ENCODE measurements at places on chromosomes 11 and 22.

- no peak for DNase-seq
Observed at GRCh38 chr11:4203603-4204360, 109.2 kb downstream of the RRM1 start.

DNA sequence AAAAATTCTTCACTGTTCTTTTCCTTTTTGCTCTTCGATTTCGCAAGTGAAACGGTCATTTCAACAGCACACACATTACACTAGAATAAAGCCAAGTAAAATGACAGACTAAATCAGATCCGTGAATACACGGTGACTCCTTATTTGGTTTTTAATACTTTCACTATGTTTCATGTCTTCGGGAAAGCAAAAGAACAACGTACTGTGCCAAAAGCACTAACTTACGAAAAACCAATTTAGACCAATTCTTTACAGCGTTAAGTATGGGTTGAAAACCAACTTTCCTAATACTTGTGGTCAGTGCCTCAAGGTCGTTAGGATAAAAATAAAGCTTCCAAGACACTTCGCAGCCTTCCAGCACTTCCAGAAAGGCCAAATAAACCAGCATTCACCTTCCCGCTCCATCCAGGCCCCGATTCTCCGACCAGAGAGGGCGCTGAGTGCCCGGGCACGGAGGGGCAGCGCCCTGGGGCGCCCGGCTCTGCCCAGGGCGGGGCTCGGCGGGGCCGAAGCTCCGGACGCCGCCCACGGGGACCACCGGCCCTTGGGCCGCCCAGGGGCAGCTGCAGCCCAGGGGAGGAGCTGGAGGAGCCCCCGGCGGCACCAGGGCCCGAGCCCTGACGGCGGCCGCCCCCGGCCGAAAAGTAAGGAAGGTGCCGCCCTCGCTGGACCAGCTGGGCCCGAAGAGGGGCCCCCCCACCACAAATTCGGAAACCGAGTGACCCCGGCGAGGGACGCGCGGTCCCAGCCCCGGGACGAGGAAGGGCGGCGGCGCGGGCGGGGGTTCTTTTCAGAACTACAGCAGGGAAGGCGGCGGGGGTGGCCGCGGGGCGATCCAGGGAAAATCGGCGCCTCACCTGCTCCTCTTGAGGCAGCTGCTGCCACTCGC is 499 bp downstream of the ATL3 start:
- peak; percentile 58 for DNase-seq

GRCh38 chr11:31045335-31045734 is 324.2 kb downstream of the DCDC1 start:
- peak; percentile 43 for DNase-seq

DNA sequence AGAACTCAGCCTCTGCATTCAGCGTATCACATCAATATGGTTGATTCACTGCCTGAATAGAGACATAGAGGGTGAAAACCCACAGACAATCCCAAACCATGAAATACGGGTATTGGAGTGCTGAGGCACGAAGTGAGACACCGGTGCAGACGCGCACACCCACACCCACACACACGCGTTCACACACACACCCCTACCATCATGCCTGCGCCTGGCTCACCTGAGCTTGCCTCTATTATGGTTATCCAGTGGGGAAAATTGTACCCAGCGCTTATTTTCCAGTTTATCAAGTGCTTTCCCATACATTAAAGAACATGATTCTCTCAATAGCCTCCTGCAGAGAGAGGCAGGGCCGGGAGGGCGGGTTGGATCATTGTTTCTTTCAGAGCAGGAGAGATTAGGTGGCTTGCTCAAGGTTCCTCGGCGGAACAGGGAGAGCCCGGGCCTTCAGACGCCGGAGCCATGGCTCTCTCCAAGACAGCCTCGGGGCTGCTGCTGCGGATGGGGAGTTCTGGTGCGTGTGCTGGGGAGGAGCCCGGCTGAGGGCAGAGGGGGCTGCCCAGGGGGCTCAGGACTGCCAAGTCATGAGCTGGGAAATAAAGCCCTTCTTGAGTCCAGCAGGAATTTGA is 78.9 kb upstream of the THY1 start:
- no peak for DNase-seq

DNA sequence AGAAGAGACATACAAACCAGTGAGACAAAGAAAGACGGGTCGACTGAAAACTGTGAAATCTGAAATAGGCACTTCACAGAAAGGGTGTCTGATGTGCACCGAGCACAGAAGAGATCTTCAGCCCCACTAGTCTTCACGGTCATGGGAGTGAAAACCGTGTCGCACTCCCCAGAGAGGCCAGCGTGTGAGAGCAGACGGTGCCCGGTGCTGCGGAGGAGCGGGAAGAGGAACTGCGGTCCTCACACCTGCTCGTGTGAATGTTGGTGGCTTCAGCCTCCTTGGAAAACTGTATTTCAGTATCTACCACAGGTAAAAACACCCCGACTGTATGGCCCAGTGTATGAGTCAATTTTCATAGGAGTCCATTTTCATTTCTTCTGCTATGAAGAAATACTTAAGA is 382.9 kb downstream of the BRD1 start:
- DNase-seq = no peak

DNA sequence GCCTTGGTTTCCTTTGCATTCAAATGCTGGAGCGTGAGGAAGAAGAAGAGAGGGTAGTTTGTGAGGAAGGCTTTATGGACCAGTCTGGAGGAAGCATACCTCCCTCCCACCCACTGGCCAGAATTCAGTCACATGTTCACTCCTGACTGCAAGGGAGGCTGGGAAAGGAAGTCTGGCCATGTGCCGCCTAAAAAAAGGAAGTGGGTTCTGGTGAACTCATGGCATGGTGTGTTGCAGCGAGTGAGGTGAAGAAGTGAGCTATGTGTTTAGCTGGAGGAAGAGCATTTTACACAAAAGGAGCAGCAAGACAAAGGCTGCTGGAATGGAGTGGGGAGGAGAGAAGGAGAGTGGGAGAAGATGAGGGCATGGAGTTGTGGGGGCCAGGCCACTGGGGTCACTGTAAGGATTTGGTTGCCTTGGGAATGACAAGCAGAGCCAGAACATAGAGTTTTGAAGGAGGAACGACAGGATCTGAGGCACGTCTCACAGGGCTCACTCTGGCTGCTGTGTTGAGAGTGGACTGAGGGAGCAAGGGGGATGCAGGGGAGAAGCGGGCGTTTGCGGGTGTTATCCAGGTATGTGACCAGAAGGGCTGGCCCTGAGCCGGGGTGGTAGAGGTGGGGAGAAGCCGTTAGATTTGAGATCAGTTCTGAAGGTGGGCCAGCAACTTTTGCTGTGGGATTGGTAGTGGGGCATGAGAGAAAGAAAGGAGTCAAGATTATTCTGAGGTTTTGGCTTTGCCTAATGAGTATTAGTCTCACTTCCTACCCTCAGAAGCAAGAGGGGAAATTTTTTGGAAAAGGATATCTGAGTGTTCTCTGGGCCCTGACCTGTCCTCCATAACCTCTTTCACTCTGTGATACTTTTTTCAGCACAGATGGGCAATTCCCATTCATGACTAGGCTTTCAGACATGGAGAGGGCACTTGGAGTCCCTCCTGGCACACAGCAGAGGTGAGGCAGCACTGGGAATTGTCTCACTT is 26.4 kb downstream of the BMAL1 start:
- DNase-seq = no peak

DNA sequence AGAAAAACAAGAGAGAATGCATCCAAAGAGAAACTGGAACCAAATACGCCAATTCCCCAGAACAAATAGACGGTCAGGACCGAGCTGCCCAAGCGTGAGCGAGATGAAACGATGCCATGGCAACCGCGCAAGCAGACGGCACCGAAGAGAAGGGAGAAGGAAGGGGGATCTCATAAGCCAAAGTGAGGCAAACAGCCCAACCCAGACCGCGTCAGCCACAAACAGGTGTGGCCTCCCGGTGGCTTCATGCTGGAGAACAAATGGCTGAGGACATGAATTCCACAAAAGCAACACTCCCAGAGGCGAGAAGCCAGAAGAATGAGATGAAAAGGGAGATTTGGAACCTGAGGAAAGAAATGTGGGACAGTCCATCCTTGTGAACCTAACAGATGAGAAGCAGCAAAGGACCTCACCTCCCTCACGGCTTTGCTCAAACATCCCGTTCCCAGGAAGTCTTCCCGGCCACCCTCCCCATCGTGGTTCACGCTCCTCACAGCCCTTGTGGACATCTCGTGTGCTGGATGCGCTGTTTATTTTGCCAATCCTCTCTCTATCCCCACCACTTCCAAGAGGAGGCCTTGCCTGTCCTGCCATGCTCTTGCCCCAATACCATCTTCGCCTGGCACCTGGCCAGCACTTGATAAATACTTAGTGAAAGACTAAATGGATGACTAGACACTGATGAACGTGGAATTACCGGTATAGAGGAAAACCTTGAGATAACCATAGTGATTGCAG is 89.1 kb upstream of the RTL6 start:
- DNase-seq = no peak

GRCh38 chr11:8156877-8157276 is 11.9 kb downstream of the RIC3 start:
- DNase-seq = no peak

GRCh38 chr22:35124691-35125219 is 58.8 kb downstream of the ISX start:
- no peak for DNase-seq

- no peak for DNase-seq
Observed at GRCh38 chr11:65221026-65221425, 39.3 kb downstream of the CAPN1 start.

DNA sequence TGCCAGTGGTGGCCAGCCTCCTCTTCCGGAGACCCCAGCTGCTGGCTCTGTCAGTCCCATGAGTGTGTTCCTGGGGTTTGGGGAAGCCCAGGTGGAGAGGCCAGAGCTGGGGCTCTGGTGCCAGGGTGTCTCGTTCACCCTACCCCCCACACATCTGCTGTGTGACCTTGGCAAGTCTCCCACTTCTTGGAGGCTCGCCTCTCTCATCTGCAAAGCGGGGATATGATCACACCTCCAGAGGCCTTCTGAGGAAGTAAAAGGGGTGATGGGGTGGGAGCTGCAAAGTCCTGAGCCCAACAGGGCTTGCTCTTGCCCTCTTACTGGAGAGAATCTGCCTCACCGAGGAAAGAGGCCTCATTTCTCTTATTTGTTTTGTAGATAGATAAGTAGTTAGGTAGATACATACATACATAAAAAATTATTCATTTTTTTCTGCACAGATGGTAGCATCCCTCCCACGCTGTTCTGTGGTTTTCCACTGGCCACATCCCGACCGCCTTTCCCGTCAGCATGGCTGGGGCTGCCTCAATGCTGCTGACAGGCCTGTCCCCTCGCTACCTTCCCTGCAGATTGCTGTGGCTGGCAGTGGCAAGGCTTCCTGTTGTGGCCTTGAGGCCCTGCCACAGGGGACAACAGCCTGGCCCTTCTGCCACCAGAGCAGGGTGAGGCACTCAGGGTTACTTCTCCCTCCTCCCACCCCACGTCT is 23.9 kb downstream of the MYO7A start:
- DNase-seq = peak; percentile 36

DNA sequence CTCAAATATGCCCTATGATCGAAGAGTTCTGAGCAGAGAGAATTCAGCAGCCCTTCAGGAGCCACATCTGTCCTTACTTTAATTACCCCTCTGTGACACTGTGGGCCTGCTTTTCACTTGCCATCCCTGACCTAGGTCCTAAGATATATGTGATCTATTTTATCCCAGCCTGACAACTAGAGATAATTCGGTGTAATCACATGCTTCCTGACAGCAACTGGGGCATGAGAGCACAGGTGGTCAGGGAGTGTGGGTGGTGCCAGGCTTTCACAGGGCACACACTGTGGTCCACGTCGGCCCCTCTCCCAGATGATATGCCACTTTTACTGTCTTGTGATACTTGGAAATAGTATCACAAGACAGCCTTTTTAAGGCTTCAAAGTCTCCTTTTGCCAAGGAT is 3.9 kb downstream of the TUBA8 start:
- no peak for DNase-seq

DNA sequence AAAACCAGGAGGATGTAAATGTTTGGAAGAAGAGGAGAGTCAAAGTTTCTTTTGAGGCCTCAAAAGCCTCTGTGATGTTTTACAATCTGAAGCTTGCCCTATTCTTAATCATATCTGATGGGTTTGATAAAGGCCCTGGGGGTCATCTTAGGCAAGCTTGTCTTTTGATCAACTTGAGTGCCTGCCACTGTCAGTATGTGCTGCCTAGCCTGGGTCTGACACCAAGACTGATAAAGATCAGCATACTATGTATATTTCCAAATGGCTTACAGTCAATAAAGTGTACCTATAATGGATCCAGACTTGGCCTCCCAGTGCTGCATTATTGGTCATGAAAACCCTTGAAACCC is 12.7 kb downstream of the EHF start:
- DNase-seq = no peak

DNA sequence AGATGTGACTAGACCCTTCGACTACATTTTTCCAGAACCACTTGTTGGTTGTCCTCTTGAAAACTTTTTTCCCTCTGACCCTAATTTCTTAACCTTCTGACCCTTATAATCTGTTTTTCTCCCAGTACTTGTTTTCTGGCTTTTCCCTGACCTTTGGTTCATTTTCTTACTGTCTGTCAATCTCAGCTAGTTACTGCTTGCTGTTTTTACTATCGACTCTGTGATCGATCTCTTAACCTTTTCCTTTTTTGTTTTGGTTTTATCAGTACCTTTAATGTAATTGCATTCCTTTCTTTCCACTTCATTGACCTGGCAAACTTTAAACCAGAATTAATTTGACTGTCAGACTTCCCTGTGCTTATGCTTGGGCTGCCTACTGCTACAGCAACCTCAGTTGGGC is 92.8 kb downstream of the DDX10 start:
- DNase-seq = no peak

DNA sequence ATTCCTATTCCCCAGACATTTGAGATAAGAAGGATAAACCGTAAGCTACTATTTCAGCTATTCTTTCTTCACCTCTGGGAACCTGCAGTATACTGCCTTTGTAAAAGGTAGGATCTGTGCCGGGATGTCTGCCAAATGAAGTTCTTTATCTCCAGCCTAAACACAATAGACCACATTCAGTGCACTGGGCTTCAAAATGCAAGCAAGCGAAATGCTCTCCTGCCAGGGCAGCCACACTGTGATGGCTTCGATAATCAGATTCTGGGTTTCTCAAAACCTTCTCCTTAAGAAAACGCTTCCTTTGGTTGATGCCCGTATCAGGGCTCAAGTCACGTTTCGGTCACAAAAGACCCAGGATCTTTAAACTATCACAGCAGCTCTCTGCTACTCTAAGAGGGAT is 299.5 kb upstream of the B3GAT1 start:
- no peak for DNase-seq

Data from fibroblast of pulmonary artery (primary cell).